ENCODE measurements at places on chromosomes 12 and 14.
A peak's percentile ranks its signal among the peaks of the same experiment; 100 is the strongest.

DNA sequence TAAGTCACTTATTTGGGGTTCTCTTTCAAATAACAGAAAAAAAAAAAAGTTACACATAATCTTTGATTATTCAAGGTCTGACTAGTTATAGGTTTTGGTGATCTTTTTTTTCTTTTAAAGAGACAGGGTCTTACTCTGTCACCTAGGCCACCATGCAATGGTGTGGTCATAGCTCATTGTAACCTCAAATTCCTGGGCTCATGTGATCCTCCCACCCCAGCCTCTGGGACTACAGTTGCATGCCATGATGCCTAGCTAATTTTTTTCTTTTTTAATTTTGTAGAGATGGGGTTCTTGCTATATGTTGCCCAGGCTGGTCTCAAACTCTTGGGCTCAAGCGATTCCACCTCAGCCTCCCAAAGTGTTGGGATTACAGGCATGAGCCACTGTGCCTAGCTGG, 56.5 kb upstream of the CFL2 start:
- DNase-seq: no peak

GRCh38 chr14:24108336-24108874, 6.2 kb upstream of the DCAF11 start:
- no peak for DNase-seq

GRCh38 chr12:100265732-100266584, 921 bp downstream of the DEPDC4 start:
- DNase-seq: peak; percentile 17

DNA sequence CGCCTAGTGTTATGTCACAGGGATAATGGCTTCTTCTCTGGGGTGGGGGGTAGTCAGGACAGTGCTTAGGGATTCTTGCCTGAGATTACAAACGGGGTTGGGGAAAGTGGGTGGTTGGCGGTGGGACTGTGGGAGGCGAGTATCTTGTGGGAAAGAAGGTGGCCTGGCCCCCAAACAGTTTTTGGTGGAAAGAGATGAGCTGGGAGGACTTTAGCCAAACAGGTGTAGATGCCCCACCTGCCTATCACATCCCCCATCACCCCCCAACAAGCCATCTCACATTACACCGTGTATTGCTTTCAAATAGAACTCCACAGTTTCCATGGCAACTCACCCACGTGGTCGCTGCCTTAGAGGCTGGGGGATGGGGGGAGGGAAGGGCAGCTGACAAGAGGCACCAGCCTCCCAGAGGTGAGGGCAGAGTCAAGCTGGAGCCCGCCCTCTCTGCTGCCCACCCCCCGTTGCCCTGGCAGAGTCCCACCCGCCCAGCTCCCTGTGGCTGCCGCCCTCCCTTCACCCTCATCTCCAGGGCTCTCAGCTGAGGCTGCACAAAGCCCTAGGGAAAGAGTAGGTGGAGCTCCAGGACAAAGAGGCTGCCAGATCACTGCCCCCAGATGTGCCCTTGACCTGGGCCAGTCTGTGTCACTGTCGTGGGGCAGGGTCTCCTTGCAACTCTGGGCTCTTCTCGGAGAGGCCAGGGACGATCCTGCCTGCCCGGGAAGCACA, 98.3 kb downstream of the LRRC74A start:
- DNase-seq: peak; percentile 85

GRCh38 chr12:10557329-10557728, 51.6 kb downstream of the EIF2S3B start:
- DNase-seq: no peak

DNA sequence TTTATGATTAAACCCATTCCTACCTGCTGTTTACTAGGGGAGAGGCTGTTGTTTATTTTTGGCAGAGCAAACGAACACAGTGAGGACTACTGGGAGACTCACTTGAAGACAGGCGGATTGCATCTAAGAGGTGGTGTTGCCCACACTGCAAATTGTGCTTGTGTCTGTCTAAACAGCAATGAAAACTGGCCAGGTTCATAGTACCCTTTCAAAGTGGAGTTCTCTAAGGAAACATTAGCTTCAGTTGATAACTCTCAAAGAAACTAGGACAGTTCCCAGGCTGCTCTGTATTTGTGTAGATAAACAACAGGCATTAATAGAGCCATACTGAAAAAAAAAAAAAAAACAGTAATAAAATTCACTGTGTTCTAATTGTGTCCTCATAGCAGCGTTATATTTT, 466.0 kb upstream of the RGS6 start:
- DNase-seq: no peak

DNA sequence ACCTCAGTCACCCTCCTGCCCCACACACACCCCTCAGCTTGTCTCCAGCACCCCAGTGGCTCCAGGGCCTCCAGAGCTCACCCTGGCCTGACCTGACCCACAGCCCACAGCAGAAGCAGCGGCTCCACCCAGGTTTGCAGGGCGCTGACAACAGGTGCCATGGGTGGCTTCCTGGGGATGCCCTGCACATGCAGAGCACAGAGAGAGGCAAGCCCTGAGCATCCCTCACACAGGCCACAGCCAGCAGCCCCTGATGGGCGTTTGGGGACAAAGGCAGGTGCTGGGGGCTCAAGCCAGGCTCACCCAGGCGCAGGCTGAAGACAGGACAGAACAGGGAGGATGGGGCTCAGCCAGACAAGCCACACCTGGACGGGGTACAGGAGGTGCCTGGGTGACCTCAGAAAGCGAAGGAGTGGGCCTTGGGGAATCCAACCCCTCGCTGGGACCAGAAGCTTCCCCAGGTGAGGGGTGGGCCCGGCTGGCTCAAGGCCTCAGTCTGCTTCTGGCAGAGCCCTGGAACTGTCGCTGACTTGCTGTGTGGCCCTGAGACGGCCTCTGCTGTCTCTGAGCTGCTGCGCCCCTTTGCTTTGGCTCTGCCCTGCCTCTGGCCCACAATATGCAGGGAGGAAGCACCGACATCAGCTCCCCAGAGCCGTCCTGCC, 10.6 kb downstream of the ARL6IP4 start:
- DNase-seq: no peak

DNA sequence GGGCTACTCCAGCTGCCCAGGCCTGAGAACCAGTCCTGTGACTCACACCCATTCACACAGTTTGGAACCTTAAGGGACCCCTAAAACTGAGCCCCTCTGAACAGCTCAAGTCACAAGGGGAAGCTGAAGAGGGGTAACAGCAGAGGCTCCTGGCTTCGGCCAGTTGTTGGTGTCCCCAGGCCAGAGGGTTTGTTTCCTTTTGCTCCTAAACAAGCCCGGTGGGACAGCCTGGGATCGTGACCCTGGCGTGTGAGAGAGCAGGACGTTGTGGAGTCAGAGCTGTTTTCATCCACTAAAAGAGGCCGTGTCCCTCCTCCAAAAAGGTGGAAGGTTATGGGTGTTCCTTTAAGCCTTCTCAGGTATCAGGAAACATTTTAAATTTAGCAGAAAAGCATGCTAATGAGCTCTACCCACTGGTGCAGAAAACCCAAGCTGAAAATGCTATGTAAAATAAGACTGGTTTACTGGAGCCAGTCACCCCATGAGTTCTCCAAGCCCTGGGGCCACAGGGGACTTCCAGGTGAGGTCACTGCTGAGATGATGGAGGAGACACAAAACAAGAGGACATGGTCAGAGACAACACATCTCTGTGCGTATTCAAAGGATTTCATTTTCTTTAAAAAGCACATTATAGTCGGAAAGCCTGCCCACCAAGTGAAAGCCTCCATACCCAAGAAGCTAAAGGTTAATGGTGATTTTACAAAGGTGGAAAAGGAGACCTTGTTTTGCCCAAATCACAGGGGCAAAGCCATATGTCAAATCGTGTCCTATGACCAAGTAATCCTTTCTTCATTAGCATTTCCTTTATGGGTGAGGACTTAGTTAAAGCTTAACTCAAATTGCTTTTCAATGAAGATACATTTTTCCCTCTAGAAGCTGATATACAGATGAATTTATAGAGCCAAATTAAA, 14.1 kb downstream of the PRKAB1 start:
- DNase-seq: no peak

- DNase-seq: peak; percentile 76
These were observed 6.7 kb downstream of the VASH1 start for GRCh38 chr14:76767681-76768656.

- no peak for DNase-seq
These were observed 1002.5 kb downstream of the AACS start for GRCh38 chr12:126067626-126068329.

DNA sequence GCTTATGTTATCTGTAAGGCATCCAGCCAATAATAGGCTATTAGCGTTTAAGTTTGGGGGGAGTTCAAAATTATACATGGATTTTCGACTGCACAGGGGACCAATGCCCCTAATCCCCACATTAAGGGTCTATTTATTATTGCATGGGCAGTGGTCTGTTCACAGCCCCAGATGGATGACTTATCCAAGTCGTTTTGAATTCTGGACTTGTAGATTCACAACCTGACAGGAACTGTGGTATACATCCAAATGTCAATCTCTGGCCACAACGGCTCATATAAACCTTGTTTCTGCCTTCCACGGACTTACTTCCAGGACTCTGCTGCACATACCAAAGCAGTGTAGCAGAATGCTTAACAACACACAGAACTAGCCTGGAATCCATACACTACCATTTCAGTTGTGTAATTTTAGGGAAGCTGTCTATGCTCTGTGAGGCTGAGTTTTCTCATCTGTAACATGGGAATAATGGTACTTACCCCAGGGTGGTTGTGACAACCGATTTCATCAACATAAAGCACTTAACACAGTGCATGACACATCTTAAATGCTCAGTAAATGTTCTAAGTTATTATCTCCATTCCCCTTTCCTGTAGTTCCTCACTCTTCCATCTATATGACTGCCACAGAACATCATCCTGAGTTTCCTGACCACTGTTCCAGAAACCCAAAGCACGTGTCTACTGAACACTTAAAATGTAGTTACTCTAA, 3.7 kb downstream of the DDX24 start:
- DNase-seq: no peak

GRCh38 chr12:125151284-125151683, 86.0 kb downstream of the AACS start:
- no peak for DNase-seq

GRCh38 chr14:69335371-69335771, 62.7 kb downstream of the ERH start:
- no peak for DNase-seq

GRCh38 chr14:95808371-95808770, 68.3 kb upstream of the TUNAR start:
- no peak for DNase-seq

Measured in SK-N-SH (cell line).